ENCODE measurements at places on chromosomes 16 and 17. TPM values are rescaled to one million over a fixed set of nuclear protein-coding genes. Genes with fewer than 3 reads are reported as not detected.

Gene SNX11
- total RNA-seq: 5.4 TPM

Gene BICDL2
- total RNA-seq: 132 TPM

DNA sequence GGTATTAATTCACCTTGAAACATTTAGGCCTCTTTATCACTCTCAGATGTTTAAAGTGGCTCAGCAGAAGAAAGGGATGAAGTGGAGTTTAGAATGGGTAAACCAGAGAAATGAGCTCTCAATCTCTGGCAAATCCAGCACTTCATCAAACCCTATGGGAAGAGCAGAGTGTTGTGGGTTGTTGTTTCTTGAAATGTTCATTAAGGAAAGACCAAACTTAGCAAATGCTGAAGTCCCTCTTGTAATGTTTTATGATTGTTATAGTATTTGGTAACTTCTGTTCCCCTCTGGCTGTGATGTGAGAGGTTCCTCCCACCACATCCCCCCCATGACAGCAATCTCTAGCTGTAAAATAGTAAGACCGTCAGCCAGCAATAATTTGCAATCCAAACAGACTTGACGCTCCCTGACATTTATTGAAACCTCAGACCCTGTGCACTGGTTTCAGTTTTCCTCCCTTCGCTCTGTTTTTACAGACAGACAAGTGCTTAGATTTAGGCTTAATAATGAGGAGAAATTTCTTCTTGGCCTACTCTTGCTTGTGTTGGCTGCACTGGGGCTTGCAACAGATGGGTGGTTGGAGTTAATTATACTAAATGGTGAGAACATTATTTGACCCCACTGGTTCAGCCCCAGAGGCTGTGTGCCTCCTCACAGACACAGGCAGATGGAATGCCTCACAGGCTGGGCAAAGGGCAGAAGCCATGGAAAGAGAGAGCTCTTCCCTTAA lies 609.4 kb upstream of the SOX9 start:
- no peaks in the 10 kb centered on the region for H3K36me3 ChIP-seq
- no peak overlapping the region for H3K4me3 ChIP-seq
- H3K4me1 ChIP-seq: no peaks in the 10 kb centered on the region
- no peak for DNase-seq

DNA sequence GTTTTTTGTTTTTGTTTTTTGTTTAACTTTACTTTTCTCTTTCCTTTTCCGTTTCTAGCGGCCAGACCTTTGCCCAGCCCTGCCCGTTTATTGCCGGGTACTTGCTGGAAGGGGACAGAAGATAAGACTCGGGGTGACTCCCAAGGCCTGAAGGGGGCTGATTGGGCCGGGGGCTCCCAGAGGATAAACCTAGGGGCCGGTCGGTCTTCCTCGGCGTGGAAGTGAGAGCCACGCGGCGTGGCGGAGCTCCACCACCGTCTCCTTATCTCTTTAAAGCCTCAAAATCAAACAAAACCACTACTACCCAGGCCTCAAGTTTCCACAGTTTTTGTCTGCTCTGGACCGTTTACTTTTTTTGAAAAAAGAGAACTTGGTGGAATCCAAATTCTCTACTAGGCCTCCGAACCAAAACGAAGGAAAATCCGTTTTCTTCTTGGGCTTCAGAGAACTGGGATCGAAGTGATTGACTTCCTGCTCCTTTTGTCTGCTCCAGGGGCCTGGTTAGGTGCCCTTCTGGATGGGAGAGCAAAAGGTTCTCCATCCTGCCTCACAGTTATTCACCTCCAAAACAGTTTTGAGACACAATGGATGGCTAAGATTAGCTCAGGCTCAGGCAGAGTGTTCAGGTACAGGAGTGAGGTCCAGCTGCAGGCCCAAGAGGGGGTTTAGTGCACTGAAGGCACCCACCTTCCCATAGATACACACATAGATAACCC lies 8.5 kb upstream of the HOXB9 start:
- H3K27ac ChIP-seq: no peak overlapping the region
- no peak overlapping the region for H3K4me3 ChIP-seq
- H3K36me3 ChIP-seq: no peaks in the 10 kb centered on the region
- H3K4me1 ChIP-seq: peaks cover 11% of the 10 kb centered on the region
- no peak for DNase-seq
- peaks cover 77% of the 10 kb centered on the region for H3K27me3 ChIP-seq

Gene ASPHD1
- total RNA-seq: 8.2 TPM

- no peak overlapping the region for H3K27ac ChIP-seq
- no peak for DNase-seq
- no peaks in the 10 kb centered on the region for H3K4me1 ChIP-seq
- H3K4me3 ChIP-seq: no peak overlapping the region
These were observed 1950.1 kb downstream of the TP53TG3F start for GRCh38 chr16:35409503-35409902.

Gene CLEC3A
- total RNA-seq: not detected

GRCh38 chr16:84976644-84977400 lies 34.5 kb downstream of the ZDHHC7 start:
- peaks cover 33% of the 10 kb centered on the region for H3K4me1 ChIP-seq
- DNase-seq: peak; percentile 64
- peak overlapping the region; percentile 37 for H3K27ac ChIP-seq
- H3K27me3 ChIP-seq: no peaks in the 10 kb centered on the region

DNA sequence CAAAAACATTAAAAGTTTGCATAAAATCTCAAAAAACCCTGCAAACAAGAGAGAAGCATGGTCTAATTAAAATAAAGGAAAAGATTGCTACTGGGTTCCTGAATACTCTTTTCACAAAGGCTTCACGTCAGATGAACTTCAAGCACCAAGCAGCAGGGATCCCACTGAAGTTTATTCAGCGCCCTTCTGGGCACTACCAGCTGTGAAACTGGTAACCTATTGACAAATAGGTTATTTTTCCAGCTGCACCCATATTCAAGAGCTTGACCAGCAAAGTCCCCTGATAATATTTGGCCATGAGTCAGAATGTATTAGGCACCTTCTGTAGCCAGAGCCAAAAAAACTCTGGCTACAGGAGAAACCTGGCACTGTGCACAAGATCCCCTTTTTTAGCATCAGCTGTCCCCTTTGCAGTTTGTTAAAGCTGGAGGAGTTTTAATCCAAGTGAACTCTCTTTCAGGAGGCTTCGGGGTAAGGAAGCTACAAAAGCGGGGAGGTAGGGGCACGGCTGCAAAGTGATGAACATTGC lies 60.3 kb downstream of the GRIN2A start:
- no peaks in the 10 kb centered on the region for H3K27me3 ChIP-seq
- no peak for DNase-seq
- peaks cover 7% of the 10 kb centered on the region for H3K4me1 ChIP-seq
- no peak overlapping the region for H3K4me3 ChIP-seq
- H3K27ac ChIP-seq: peak overlapping the region; percentile 57
- H3K36me3 ChIP-seq: no peaks in the 10 kb centered on the region

Gene RAPGEFL1
- total RNA-seq: 7.3 TPM

Gene SEC14L5
- total RNA-seq: not detected

Gene QPRT
- 28.0 TPM for total RNA-seq

DNA sequence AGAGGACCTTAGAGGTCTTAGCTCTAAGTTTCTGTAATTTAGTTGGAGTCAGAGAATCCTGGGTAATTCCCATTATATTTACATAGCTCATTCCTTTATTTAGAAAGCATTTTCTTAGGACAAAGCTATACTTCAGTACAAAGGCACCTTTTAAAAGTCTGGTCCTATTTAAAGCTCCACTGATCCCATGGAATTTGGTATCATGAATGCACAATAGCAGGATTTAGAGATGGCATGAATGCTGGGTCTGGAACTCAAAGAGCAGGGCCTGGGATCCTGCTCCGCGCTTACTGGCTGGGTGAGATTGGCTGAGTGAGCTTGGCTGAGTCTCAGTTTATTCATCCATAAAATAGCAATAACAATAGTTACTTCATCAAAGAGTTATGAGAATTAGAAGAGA lies 4.8 kb downstream of the KRT23 start:
- no peaks in the 10 kb centered on the region for H3K27me3 ChIP-seq
- H3K36me3 ChIP-seq: no peaks in the 10 kb centered on the region
- DNase-seq: no peak
- no peak overlapping the region for H3K4me3 ChIP-seq
- H3K27ac ChIP-seq: no peak overlapping the region

DNA sequence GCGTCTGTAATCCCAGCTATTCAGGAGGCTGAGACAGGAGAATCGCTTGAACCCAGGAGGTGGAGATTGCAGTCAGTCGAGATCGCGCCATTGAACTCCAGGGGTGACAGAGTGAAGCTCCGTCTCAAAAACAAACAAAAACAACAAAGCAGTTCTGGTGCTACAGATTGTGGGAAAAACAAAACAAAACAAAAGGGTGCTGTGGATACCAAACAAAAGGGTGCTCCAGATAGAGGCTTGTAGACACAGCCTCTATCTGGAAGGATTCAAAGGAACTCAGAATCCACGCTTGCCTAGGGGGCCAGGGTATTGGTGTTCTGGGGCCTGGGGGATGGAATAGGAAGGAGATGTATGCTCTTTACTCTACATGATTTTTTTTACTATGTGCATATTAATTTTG lies 2.5 kb downstream of the MYLK3 start:
- no peak for DNase-seq
- H3K36me3 ChIP-seq: no peaks in the 10 kb centered on the region
- no peak overlapping the region for H3K4me3 ChIP-seq
- H3K27me3 ChIP-seq: no peaks in the 10 kb centered on the region
- H3K27ac ChIP-seq: no peak overlapping the region

DNA sequence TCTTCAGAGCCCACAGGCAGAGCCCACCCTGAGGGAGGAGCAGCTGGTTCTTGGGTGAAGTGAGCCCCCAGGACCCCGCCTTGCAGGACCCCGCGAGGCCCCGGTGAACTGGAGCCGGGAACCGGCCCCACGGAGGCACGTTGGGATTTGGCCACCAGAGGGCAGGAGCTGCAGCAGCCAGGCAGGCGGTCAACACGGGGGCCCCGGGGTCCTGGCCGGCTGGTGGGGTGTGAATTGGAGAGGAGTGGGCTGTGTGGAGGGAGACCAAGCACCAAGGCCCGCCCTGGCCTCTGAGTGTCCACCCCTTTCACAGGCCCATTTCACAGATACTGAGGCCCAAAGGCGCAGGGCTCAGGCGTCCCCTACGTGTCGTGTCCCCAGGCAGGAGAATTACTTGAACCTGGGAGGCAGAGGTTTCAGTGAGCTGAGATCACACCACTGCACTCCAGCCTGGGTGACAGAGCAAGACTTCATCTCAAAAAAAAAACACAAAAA lies 2.2 kb downstream of the DPEP1 start:
- no peak overlapping the region for H3K4me3 ChIP-seq
- H3K27ac ChIP-seq: no peak overlapping the region
- peaks cover 21% of the 10 kb centered on the region for H3K4me1 ChIP-seq
- no peaks in the 10 kb centered on the region for H3K36me3 ChIP-seq
- DNase-seq: peak; percentile 42

- no peaks in the 10 kb centered on the region for H3K27me3 ChIP-seq
- no peak for DNase-seq
- no peak overlapping the region for H3K27ac ChIP-seq
- no peak overlapping the region for H3K4me3 ChIP-seq
- H3K36me3 ChIP-seq: no peaks in the 10 kb centered on the region
These were observed 92.7 kb upstream of the CDH5 start for GRCh38 chr16:66273644-66274334.

GRCh38 chr16:78230832-78231231 lies 131.4 kb downstream of the WWOX start:
- no peak overlapping the region for H3K4me3 ChIP-seq
- no peak for DNase-seq
- H3K4me1 ChIP-seq: no peaks in the 10 kb centered on the region
- no peaks in the 10 kb centered on the region for H3K36me3 ChIP-seq

Gene TVP23B
- total RNA-seq: 23.3 TPM

- H3K27ac ChIP-seq: no peak overlapping the region
- H3K4me1 ChIP-seq: peaks cover 6% of the 10 kb centered on the region
- no peak for DNase-seq
- no peak overlapping the region for H3K4me3 ChIP-seq
These were observed 39.7 kb upstream of the DHX40 start for GRCh38 chr17:59525668-59526067.

Gene LSM12
- 14.8 TPM for total RNA-seq

- no peaks in the 10 kb centered on the region for H3K27me3 ChIP-seq
- no peak overlapping the region for H3K27ac ChIP-seq
- no peak overlapping the region for H3K4me3 ChIP-seq
- no peaks in the 10 kb centered on the region for H3K36me3 ChIP-seq
These were observed 138.7 kb downstream of the GAS7 start for GRCh38 chr17:10059684-10060211.

GRCh38 chr16:24478401-24478800 lies 61.0 kb upstream of the RBBP6 start:
- H3K27ac ChIP-seq: no peak overlapping the region
- H3K36me3 ChIP-seq: no peaks in the 10 kb centered on the region
- H3K4me3 ChIP-seq: no peak overlapping the region
- no peak for DNase-seq
- no peaks in the 10 kb centered on the region for H3K27me3 ChIP-seq

DNA sequence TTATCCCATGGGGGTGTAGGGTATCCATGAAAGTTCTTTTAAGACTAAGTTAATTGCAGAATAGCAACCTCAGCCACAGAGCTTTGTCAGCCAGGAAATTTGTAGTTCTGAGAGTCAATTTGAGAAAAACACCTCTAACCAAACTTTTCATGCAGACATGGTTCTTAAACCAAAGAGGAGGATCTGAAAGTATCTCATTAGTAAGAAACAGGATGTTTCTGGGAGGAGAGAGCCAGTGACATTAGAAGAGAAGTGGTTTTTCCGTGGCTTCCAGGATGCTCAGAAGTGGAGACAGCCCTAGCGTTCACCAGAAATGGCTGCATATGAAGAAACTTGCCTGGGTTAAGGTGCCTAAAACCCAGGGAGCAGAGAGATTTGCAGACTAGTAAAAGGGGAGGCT lies 7.9 kb downstream of the GNAO1 start:
- DNase-seq: no peak
- no peak overlapping the region for H3K4me3 ChIP-seq
- H3K4me1 ChIP-seq: peaks cover 6% of the 10 kb centered on the region
- H3K36me3 ChIP-seq: no peaks in the 10 kb centered on the region
- no peak overlapping the region for H3K27ac ChIP-seq

DNA sequence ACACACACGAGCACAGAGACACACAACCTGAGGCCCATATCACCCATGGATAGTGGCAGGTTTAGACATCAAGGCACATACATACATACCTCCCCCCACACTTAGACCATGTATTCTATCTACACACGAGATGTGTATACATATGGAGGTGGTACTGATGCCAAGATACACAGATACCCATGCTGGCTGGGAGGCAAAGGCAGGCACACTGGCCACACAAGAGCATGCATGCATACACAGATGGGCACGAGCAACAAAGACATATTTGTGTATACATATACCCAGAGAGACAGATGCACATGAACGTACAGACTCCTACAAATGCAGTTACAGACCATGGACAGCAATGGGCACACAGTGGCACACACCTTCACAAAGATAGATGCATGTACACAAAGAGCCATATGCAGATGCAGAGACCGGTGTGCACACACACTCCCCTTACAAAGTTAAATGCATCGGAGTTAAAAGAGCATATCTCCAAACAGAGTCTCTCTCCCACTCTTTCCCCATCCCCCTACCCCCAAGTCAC lies 2.0 kb upstream of the C17orf113 start:
- no peak overlapping the region for H3K4me3 ChIP-seq
- no peaks in the 10 kb centered on the region for H3K27me3 ChIP-seq
- H3K27ac ChIP-seq: no peak overlapping the region
- DNase-seq: no peak

- H3K27ac ChIP-seq: no peak overlapping the region
- no peak overlapping the region for H3K4me3 ChIP-seq
- H3K27me3 ChIP-seq: no peaks in the 10 kb centered on the region
- no peak for DNase-seq
- peaks cover 16% of the 10 kb centered on the region for H3K4me1 ChIP-seq
- no peaks in the 10 kb centered on the region for H3K36me3 ChIP-seq
These were observed 584 bp downstream of the PHOSPHO1 start for GRCh38 chr17:49229805-49230600.
